ENCODE measurements at places on chromosomes 2 and 18.

GRCh38 chr18:13226533-13227144 lies 8.1 kb downstream of the LDLRAD4 start:
- DNase-seq = no peak

DNA sequence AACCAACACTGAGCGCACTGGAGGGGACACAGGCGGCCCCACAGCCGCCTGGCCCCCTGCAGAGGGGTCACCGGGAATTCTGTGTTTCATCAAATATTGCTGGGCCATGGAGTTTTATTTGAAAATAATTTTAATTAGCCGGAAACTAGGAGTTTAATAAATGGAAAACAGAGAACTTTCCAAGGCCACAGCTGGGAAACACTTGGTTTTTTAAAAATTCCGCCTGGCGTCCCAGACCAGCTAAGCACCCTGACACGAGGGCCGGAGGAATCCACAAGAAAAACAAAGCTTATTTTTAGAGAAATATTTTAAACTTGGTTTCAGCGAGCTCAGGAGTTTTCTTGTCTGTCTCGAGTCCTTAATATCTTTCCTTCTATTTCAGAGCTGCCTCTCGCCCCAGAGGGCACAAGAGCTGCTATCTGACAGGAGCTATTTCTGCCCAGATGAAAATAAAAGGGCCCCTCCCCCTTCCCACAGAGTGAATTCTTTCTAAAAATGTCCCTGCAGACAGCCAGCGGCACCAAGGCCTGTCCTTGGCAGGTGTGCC lies 8.2 kb downstream of the ZFP36L2 start:
- DNase-seq = no peak

DNA sequence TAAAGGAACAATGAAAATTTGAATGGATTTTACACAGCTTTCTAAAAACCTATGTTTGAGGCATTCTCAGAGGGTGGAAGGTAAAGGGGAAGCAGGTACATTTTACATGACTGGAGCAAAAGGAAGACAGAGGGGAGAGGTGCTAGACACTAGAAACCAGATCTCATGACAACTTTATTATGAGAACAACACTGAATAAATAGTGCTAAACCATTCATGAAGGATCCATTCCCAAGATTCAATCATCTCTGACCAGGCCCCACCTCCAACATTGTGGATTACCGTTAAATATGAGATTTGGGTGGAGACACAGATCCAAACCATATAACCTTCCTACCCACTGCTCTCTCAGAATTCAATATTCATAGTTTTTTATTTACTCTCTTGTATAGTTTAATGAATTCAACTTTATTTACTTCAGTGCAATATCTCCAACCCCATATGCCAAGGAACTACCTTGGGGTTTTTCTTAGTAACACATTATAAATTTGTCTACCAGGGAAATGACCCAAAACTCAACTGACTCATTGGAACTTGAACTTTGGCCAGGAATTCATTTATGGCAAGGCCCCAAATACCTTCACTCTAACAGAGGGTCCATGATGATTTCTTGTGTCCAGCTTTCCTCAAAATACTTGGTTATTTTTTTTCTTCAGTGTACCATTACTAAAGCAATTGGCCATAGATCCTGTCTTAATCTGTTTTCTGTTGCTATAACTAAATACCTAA lies 317.8 kb downstream of the GULP1 start:
- no peak for DNase-seq

DNA sequence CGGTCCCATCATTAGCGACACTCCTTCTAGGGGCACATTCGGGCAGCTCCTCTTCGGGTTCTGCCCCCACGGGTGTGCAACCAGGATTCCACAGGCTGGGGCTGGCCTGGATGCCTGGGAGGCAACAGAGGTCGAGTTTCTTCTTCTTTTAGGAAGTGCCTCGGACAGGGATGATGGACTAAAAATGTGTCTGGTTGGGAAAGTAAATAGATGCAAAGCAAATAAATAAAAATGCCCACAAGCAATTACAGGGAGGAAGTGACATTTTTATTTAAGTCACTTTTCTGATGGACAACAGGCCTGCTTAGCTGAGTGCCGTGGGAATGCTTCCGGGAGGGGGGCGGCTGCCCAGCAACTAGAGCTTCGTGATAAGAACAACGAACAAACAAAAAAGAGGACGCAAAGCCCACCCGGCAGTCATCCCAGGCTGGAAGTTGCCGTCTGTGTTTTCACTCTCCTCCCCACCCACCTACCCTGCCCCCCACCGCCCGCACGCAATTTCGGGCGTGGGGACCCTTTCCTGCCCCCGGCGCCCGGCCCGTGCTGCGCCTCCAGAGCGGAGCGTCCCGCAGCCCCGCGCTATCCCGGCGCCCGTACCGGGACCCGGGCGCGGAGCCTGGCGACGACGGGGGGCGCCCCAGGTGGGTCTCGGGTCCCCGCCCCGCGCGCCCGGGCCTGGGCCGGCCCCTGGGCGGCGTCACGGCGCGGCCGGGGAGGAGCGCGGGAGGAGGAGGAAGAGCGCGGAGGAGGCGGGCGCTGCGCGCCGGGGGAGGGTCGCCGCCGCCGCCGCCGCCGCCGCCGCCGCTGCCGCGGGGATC lies 412 bp upstream of the NCK2 start:
- peak; percentile 60 for DNase-seq

- DNase-seq = no peak
Observed at GRCh38 chr18:37289423-37289822, 276.2 kb downstream of the CELF4 start.

DNA sequence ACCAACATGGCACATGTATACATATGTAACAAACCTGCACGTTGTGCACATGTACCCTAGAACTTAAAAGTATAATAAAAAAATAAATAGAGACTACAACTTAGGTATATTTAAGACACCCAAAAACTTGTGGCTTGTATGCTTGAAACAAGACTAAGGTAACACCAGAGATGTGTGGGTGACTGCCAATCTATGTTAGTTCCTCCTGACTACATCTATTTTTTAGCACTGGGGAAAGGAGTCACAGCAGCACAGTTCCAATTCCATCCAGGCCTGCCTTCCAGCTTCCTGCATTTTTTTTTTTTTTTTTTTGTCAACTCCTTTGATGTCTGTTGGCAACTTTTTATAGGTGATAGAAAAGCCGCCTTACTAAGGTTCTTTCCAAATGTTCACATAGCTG lies 18.2 kb downstream of the C2orf69 start:
- DNase-seq = no peak

Data from T-helper 2 cell treated with Interferon-gamma antibody and Interleukin-4, amounts not matched to agents 5 μg/mL and 100 μg/mL, for 36 hours (primary cell).